ENCODE measurements at places on chromosomes 3 and 15. TPM values are rescaled to one million over a fixed set of nuclear protein-coding genes. Genes with fewer than 3 reads are reported as not detected.

Gene ZDHHC23
- 8.5 TPM for total RNA-seq

Gene CCDC13
- 0.59 TPM for total RNA-seq

Gene NEO1
- total RNA-seq: 2.2 TPM

Gene SLC22A13
- total RNA-seq: not detected

Gene ARHGEF26
- 0.63 TPM for total RNA-seq

Gene AHSG
- not detected for total RNA-seq

Gene SLC38A3
- total RNA-seq: not detected

Gene CD200R1
- 0.67 TPM for total RNA-seq

Gene GOLGA8M
- total RNA-seq: 1.3 TPM

Gene STRIT1
- total RNA-seq: not detected

Gene CFAP92
- total RNA-seq: not detected

- peak; percentile 67 for DNase-seq
These were observed 1.1 kb downstream of the HES1 start for GRCh38 chr3:194137008-194137505.

- DNase-seq: no peak
These were observed 46.7 kb downstream of the CD200R1L start for GRCh38 chr3:112799946-112800345.

DNA sequence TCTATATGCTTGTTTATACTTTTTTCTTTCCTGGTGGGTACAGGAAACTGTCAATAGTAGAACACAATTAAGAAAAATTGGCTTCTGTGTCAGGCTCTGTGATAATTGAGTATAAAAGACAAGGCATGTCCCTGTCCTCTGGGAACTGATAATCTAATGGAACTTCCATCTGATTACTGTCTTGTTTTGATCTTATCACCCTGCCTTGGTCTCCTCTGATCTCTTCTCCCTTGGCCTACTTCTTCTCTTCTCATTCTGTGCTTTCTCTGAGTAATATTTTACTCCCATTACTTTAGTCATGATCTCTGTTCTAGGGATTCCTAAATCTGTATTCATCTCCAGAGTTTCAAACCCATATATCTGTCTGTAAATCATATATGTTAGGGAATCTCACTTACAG, 14.6 kb downstream of the UBE2Q2 start:
- no peak for DNase-seq

- DNase-seq: no peak
These were observed 165.1 kb upstream of the GOLIM4 start for GRCh38 chr3:168260859-168261258.

GRCh38 chr15:73965758-73966113, 26.4 kb downstream of the STOML1 start:
- DNase-seq: no peak

DNA sequence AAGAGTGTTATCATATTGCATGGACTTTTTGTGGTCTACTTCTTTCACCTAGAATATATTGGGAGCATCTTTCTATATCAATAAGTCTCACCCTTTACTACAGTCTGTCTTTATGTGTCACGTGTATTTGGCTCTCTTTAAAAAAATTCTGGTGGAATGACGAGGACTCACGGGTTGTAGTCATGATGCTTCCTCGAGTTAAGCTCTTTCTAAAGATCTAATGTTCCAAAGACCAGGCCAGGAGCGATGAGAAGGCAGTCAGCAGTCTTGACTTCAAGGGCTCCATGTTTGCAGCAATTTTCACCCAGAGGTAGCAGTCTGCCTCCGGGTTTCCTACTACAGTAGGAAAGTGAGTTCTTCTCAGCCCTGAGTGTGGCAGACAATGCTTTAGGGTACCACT, 88.9 kb downstream of the FRMD4B start:
- no peak for DNase-seq

DNA sequence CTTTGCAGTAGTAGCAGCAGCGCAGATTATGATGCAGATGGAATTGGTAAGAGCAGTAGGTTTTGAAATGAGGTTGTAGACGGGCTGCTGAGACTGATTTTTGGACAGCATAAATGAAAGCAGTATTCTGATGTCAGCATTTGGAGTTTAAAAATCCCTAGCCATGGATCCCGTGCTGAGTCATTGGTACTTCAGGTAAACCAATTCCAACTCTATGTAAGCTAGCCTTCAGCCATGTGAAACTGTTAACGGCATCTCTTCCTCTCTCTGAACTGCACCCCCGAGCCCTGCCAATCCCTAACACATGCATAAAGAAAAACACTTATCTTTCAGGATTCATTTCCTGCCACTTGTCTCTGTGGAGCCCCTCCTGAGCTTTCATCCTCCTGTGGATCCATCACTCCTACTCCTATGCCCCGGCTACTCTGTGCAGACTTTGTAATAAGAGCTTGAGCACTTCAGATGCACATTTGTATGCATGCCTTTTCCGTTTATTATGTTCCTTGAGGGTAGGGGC, 119.0 kb downstream of the AKAP13 start:
- DNase-seq: no peak

DNA sequence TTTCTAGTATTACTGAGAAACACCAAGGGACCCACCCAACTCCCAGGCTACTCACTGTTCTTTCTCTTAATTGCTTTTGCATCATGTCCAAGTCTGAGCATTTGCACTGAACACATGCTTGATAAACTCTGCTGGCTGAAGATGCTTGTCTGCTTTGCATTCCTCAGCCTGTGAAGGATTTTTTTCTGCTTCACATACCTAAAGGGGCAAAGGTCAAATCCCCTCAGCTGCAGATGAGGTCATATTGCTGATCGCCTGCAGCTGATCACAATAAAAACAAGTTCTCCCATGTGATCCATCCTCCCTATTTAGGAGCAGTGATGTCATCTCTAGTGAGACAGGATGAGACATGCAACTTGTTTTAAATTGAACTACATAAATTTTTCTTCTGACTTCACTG, 84.6 kb upstream of the DCBLD2 start:
- peak; percentile 59 for DNase-seq

GRCh38 chr15:92833106-92833433, 67.1 kb upstream of the CHD2 start:
- DNase-seq: no peak

GRCh38 chr3:133855002-133855370, 40.7 kb downstream of the RAB6B start:
- DNase-seq: no peak

- no peak for DNase-seq
These were observed 268.1 kb downstream of the ULK4 start for GRCh38 chr3:41693799-41694198.

- no peak for DNase-seq
These were observed 14.4 kb downstream of the GOLGB1 start for GRCh38 chr3:121735047-121735696.

DNA sequence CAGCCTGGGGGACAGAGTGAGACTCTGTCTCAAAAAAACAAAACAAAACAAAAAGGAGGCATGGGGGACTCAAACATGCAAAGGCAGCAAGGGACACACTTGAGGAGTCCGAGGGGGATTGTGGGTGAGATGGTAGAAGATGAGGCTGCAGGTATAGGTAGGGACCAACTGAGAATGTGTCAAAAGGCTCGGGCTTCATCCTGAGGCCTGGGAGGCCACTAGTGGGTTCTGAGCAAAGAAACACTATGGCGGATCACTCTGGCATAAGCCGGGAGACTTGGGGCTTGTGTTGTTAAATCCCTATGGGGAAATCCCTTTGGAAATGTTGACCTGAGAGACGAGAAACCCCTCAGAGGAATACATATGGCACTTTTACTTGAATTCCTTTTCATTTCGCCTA, 21.2 kb downstream of the ZNF710 start:
- no peak for DNase-seq

DNA sequence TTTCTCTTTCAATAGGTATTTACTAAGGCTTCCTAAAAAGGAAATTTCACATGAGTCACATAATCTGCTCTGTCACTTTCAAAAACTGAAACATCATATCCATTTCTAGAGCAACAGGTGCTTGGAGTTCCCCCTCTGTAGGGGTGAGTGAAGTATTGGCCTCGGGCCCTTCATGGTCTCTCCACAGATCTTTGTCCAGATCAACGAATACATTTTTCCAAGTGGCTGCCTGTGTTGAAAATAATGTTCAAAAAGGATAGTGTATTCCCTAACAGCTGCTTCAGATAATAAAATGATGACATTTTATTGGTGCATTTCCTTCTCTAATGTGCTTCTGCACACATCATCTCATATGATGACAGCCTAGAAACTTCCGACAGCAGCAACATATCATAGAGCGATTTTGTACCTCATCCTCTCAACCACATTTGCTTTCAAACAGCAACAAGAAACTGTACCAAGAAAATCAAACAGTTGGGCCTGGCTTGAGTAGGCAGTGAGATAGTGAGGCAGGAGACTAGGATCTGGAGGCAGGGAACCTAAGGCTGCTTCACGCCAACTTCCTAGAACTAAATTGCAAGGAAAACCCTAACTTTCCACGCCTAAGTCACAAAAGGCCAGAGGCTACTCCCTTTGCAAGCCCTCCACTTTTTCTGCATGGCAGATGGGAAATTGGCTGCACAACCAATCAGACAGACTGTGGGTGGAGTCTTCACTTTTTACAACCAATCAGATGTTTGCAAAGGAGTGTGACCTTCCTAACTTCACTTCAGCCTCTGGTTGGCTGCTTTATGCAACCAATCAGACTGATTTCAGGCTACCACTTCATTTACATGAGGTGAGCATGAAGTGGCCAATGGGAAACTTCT, 340.2 kb downstream of the LRRC3B start:
- no peak for DNase-seq

DNA sequence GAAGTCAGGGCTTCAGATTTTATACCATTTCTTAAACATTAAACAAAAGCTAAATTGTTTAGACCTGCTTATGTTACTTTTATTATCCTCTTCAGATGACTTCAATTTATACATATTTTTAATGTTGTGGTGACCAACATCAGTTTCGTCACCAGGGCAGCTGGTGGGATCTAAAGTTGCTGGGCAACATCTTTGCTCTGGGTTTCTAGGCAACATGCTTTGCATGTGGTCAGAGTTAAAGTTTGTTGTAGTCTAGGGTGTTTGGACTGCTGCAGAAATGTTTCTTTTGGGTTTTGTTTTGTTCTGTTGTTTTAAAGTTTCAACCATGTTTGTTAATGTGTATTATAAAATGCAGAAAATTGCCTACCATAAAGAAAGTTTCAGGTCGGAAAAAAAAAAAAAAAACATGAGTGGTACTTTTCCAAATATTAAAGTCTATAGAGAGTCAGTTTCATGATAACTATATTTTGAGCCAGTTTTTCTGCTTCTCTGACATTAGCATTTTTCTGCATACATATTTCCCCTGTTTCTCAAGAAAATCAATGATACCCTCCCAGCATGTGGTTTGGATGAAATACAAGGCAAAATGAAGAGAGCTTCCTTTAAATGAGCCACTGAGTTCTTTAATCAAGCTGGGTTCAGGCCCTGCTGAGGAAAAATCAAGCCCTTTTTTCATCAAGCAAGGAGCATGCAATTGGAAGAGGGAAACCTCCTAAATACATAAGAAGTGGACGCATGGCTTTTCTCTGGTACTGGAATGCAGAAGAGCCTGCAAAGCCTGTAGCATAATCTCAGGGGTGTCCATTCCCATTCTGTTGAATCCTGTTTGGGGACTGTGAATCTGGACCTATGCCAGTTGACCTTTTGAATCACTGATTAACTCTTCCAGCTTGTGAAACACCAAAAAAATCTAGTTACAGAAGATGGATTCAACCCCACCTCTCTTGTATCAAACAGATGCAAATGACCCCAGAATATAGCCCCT, 35.0 kb upstream of the VGLL3 start:
- DNase-seq: no peak

- no peak for DNase-seq
These were observed 18.4 kb upstream of the TIPARP start for GRCh38 chr3:156655819-156656550.

DNA sequence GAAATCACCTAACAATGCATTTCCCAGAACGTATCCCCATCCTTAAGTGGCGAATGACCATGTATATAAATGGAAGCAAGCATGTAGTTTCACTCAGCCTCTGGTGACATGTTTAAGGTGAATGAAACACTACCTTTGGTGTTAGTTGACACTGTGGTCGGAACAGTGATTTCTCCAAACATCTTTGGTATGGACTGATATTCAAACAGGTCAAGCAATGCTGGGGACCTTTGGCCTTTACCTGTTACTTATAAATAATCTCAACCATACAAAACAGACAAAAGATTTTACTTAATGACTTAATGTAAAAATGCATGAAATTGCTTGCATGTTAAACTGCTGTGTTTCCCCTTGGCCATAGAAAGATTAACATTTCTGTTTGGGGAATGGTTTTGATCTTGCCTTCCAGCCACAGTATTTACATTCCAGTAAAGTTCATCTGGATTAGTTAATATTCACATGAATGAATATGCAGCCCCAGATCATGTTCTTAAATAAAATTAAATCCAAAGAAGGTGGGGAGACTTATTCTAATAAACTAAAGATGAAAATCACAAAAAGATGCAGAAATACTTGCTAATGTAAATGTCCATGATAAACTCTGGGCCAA, 74.4 kb upstream of the HES1 start:
- no peak for DNase-seq

GRCh38 chr15:39602143-39602542, 21.3 kb downstream of the THBS1 start:
- no peak for DNase-seq

- no peak for DNase-seq
These were observed 38.0 kb upstream of the COPB2 start for GRCh38 chr3:139427283-139428060.

GRCh38 chr15:61422773-61423172, 193.7 kb upstream of the RORA start:
- DNase-seq: no peak

DNA sequence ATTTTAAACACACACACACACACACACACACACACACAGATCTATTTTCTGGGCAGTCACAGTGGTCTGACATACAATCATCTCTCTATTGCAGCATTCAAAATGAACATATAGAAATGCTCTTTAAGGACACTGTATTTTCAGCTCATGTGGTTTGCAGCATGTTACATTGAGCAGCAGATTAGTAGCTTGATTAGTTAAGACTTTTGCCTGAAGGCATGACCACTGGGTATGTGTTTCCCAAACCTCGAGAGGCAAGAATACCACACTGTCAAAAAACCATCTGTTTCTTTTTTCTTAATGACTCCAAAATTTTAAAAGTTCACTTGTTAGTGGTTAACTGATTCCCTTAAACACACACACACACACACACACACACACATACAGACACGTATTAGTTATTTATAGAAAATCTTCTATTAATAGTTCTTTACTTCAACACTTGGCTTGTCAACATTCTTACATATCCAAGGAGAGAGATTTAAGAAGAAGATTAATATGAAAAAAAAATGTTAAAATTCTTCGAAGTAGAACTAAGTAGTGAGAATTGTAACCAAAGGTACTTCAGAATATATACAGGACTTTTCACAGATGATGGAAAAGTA, 518.2 kb downstream of the CADM2 start:
- DNase-seq: no peak
